HS-27A (cell line): ENCODE measurements at places on chromosomes 11 and 22.
A peak's percentile ranks its signal among the peaks of the same experiment; 100 is the strongest.

- no peak for DNase-seq
Measured at GRCh38 chr11:34565417-34566207, 52.0 kb upstream of the ELF5 start.

DNA sequence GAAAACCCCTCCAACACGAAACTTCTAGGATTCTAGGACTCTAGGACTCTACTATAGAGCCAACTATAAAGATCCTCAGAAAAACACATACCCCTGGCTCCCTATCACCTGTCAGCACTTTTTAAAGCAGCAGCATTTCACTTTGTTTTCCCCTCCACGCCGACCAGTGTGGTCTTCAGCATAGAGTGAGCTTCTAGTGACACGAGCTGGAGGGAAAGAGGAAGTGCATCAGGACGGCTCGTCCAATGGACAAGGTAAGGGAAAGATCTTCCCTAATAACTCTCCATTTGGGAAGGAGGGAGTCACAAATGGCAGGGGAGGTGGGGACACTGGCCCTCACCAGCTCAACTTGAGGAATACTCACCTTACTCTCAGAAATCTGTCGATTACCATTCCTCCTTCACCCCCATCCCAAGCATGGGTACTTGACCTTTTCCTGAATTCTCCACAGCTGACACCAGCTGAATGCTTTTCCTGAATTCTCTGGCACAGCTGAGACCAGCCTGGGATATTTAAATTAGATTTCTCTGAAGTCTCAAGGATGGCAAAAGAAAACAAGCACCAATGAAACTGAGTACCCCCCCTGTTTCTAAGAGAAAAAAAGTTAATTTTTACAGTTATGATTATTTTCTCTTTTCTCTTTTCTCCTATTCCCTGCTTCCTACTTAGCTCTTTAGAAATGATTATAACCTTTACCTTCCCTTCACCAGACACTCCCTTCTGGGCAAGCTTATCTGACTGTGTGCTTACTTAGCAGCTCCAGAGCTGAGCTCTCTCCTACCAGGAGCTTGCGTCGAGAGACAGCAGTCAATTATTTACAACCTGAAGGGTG, 33.3 kb upstream of the NNMT start:
- DNase-seq = no peak

- no peak for DNase-seq
Measured at GRCh38 chr11:12642040-12642439, 32.2 kb upstream of the TEAD1 start.

- DNase-seq = no peak
Measured at GRCh38 chr11:44753961-44754645, 27.3 kb downstream of the TSPAN18 start.

GRCh38 chr22:46673662-46674236, 53.6 kb downstream of the GRAMD4 start:
- no peak for DNase-seq

DNA sequence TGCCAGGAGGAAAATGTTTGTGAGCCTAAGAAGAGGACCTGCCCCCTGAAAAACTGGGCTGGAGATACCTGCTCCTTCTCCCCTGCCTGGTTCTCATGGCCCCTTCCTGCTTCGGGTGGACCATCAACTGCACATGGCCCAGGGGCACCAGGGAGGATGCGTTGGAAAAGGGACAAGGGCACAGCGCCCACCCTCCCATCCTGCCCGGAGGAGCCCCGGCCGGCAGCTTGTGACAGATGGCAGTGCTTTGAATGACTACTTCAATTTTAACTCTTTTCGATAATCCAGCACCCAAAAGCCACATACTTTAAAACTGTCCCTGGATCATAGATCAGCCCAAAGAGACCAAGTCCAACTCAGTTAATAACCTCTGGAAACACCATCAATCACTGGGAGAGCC, 135.8 kb upstream of the NECTIN1 start:
- no peak for DNase-seq

DNA sequence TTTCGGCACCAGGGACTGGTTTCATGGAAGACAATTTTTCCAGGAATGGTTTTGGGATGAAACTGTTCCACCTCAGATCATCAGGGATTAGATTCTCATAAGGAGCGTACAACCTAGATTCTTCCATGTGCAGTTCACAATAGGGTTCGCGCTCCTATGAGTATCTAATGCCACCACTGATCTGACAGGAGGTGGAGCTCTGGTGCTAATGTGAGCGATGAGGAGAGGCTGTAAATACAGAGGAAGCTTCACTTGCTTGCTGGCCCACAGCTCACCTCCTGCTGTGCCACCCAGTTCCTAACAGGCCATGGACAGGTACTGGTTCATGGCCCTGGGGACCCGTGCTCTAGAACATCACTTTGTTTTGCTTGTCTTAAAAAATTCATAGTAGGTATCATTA, 41.8 kb upstream of the AMPD3 start:
- no peak for DNase-seq

DNA sequence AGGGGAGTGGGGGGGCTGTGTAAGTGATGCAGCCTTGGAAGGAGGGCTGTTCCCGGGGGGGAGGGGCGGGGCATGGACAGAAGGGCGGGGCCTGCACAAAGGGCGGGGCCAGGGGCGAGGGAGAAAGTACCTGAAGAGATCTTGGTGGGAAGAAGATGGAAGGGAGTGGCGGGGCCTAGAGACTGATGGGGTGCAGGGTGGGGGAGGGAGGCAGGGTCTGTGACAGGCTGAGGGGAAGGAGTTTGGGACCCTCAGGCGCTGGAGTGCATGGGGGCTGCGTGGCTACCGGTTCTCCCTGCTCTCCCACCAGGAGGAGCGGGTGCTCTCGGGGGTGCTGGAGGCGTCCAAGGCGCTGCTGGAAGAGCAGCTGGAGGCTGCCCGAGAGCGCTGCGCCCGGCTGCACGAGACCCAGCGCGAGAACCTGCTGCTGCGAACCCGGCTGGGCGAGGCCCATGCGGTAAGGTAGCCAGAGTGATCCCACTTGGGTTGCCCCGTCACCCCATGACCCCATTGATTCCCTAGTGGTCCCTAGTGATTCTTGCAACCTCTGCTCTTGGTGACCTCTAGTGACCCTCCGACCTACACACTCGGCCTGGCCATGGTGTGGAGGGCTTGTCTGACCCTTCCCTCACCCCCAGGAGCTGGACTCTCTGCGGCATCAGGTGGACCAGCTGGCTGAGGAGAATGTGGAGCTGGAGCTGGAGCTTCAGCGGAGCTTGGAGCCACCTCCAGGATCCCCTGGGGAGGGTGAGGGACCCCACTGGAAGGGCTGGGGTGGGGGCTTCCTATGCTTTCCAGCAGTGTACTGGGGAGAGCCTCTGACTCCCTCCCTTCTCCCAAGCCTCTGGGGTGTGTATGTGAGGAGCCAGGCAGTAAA, 3.1 kb downstream of the CCDC88B start:
- no peak for DNase-seq

GRCh38 chr11:75820645-75821044, 5.6 kb downstream of the UVRAG start:
- no peak for DNase-seq

DNA sequence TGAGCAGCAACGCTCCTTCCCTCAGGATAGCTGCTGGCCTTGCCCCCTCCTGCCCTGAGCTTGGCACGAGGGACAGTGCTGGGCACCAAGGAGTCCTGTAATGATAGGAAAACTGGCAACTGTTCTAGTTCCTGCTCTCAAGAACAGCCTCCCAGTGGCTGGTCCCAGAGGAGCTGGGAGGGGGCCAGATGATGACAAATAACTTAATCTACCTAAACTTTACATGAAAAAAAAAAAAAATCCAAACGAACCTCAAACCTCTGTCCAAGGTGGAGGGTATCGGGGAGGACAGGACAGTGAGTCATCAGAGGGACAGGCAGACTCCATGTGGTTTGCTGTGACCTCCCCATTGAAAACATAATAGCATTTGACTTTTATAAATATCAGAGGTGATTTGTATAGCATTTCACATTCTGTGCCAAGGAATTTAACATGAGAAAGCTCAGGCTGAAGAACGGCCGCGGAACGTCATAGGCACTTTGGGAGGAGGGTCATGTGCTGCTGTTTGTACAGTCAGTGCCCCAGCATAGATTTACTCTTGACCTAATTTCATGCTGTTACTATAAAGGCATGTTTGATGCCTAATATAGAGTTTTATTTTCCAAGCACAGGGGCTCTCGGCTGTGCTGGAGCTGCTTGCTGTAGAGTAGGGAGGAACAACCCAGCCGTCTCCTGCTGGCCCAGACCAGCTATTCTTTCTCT, 98.2 kb upstream of the NNMT start:
- DNase-seq = no peak

DNA sequence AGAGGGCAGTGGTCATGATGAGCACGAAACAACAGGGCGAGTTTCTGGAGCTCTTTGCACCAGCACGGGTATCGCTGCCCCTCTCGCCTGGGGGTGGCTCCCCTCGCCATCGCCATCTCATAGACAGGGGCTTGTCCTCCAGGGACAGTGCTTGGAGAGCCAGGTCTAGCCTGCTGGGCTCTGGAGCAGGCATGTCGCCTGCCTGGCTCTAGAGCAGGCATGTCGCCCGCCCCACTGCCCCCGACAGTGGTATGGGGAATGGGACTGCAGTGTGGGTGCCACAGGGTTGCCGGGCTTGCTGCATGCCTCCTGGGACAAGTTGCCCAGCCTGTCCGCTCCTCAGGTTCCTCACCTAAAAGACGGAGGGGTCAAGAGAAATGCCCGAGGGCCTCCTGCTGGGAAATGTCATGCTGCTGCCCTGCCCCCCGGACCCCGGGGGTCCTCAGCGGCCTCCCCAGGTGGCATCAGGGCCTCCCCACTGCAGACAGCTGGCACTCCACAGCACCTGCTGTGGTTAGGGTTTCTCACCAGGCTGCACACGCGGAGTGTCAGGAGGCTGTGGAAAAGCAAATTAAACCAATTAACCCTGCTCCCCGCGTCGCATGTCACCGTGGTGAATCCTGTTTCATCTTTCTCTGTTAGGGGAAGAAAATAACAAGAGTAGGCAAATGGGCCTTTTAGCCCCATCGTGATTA, 403.0 kb downstream of the TBC1D22A start:
- no peak for DNase-seq

GRCh38 chr22:47580121-47580520, 817.7 kb downstream of the TBC1D22A start:
- DNase-seq = no peak

DNA sequence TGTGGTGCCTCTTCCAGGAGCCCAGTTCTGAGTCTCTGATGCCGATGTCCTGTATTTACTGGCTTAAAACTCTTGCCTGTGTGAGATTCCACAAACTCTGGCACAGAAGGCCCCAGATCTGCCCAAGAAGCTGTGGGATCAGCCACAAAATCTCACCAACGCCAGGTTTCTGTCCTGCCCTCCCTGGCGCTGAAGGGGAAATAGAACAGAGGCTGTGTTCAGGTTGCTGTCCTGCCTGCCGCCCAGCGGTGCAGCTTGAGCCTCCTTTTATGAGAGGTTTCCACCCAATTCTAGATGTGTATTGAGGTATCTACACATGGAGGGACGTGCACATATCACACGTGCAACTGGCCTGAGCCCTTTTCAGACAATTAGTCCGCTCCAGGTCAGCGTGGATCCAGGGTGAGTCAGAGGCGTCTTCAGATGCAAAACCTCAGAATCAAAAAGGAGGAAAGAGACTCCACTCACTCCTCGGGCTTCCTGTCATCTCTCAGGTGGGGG, 2.2 kb downstream of the TMEM80 start:
- no peak for DNase-seq

DNA sequence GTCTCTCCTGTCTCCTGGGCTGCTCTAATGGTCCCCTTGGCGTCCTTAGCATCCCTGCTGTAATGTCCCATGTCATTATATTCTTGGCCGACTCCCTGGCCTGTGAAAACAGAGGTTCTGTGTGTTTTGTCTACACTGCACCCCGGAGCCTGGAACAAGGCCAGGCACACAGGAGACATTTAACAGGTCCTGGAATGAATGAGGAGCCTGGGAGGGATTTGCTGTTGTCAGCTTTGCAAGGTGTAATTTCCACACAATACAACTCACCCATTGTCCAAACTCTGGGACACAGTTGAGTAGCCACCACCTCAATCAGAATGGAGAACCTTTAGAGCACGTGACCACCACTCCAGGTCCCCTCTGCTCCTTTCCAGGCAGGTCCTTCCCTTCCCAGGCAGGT, 14.9 kb upstream of the PDGFB start:
- no peak for DNase-seq

- no peak for DNase-seq
Measured at GRCh38 chr11:122202161-122202950, 86.3 kb upstream of the BLID start.

GRCh38 chr11:111795334-111795985, 29.3 kb upstream of the PPP2R1B start:
- DNase-seq = no peak

GRCh38 chr11:130674686-130675308, 226.4 kb downstream of the ADAMTS15 start:
- DNase-seq = no peak

- no peak for DNase-seq
Measured at GRCh38 chr22:20510811-20511577, 3.6 kb downstream of the MED15 start.

GRCh38 chr11:46335890-46336562, 11.2 kb upstream of the DGKZ start:
- DNase-seq = no peak

GRCh38 chr11:14018441-14018840, 55.9 kb downstream of the SPON1 start:
- no peak for DNase-seq

GRCh38 chr11:2213384-2213842, 41.8 kb upstream of the TH start:
- no peak for DNase-seq

DNA sequence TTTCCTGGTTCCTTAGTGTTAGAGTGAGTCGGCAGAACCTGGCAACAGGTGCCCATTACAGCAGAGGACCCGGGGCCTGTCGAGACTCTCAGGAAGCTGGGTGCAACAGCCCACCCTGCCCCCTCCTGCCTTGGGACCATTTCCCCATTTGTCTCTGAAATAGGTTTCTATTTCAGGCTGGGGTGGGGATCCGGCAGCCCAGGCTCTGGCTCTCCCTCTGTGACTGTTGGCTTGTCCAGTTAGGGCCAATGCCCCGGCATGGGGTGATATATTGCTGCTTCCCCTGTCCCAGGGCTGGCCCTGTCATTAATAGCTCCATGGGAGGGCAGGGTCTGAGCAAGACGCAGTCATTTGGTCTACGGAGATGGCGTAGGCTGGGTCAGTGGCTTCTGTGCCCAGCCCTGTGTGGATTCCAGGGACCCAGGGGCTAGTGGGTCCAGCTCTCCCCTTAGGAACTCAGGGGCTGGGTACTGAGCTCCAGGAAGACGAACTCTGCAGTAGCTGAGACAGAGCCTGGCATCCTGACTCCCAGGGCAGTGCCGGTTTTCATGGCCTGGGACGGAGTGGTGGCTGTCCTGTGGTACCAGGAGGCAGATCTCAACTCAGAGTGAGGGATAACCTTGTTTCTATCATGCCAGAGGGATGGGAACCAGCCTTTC, 2.7 kb downstream of the P2RY6 start:
- no peak for DNase-seq

DNA sequence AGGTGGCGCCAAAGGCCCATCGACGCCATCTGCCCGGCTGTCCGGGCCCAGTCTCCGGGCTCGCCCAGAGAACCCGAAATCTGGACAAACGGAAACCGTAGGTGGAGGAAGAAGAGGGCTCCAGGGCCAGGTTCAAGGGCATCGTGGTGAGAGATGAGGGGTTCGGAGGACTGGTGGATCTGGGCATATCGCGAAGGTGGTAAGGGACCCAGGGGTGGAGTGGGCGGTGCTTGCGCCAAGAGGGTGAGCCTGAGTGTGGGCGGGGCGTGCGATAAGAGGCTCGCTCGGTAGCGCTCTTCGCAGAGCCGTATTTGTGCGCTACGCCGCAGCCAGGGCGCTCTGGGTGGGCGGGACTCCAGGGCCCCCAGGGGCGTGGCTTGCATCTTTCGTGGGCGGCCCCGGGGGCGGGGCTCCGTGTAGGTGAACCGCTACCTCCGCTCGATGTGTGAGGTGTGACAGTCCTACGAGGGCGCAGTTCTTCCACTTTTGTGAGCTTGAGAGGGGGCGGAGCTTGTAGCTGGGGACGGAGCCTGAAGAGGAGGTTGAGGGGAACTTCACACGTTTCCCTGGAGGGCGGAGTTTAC, 4.8 kb downstream of the CD248 start:
- DNase-seq = peak; percentile 91
